CD4-positive, alpha-beta T cell treated with Interleukin-12 subunit alpha and Interleukin-12 subunit beta, for 1 hour (primary cell): ENCODE measurements at places on chromosomes 7 and 10.

DNA sequence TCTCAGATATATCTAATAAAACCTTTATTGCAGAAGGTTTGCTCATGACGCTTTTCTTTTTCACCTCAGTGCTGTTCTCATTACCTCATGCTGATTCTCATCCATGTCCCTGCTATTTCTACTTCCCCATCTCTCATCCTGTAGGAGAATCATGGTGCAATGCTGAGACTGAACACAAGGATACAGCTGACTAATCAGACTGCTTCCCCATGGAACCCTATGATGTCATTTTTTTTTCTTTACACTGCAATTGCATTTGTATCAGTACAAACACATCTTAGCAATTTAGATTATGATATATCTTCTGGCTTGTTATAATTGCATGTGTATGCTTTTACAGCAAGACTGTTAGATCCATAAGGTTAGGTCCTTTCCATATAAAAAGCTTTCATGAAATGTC, 93.7 kb downstream of the SEMA3A start:
- DNase-seq, result no peak

DNA sequence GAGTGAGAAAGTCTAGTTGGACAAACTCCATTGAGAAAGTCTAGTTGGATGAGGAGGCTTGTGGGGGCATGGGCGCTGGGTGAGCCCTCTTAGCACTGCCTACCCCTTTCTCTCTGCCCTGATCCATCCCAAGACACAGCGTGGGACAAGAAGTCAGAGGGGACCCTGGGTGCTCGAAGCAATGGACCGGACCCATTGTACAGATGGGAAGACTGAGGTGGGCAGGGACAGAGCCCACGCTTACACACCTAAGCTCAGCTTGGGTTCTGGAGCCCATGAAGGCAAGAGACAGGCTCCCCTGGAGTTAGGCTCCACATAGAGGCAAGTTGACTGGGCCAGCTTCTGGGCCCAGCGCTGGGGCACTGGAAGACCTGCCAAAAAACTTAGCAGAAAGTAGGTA, 126.8 kb upstream of the TNRC18 start:
- no peak for DNase-seq

- no peak for DNase-seq
Observed at GRCh38 chr10:78527296-78527695, 493.6 kb downstream of the RPS24 start.

DNA sequence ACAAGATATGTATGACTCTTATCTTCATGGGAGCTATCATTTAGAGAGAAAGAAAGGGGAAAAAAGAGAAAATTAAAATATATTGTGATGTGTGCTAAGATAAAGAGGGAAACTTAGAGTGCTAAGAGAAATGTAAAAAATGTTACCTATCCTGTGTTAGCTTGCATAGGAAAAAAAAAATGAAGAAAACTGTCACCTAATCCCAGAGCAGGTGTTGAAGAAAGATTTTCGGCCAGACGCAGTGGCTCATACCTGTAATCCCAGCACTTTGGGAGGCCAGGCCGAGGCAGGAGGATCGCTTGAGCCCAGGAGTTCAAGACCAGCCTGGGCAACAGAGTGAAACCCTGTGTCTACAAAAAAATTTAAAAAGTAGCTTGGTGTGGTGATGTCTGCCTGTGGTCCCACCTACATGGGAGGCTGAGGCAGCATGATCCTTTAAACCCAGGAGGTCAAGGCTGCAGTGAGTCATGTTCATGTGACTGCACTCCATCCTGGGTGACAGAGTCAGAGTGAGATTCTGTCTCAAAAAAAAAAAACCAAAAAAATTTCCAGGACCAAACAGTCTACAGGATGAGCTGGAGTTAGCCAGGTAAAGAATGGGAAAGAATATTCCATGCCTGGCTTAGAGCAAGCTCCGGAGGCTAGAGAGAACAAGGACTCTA, 2.4 kb upstream of the MKLN1 start:
- DNase-seq, result no peak

DNA sequence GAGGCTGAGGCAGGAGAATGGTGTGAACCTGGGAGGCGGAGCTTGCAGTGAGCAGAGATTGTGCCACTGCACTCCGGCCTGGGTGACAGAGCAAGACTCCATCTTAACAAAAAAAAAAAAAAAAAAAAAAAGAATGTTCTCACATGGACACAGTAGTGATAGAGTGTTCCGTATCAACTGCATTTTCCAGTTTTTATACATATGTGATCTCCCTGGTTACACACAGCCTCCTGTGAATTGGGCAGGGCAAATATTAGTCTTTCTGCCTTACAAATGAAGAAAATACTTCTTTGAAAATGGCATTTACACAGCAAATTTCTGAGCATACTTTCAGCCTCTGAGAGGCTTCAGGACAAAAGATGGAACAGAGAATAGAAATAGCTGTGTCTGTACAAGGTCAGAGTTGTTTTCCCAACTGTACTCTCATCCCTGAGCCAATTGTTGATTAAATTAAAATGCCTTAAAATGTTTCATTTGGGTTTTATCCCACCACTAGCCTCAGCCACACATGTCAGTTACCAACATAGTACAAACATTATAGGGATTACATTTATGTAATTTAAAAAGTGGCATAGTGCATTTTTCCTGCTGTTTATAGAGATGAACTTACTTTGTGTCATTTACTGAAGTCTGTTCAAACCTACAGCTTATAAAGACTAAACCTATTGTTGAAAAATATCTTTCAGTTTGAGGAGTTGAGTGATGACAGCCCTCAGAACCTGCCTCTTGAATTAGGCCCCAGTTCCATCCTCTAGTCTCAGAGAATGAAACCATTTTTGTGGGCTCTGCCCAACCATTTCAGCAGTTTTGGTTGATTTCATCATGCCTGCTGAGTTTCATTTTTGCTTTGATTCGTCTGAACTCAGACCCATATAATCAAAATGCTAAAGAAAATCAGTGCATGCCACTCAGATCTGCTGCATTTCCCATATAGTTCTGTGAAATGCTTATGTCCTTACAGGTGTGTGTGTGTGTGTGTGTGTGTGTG, 609.4 kb upstream of the C7orf33 start:
- no peak for DNase-seq

GRCh38 chr10:17076626-17077345, 52.8 kb downstream of the CUBN start:
- no peak for DNase-seq

- peak; percentile 19 for DNase-seq
Observed at GRCh38 chr10:3473271-3473670, 300.7 kb upstream of the PITRM1 start.

GRCh38 chr10:70212879-70213278, 20.4 kb downstream of the PPA1 start:
- DNase-seq, result no peak

DNA sequence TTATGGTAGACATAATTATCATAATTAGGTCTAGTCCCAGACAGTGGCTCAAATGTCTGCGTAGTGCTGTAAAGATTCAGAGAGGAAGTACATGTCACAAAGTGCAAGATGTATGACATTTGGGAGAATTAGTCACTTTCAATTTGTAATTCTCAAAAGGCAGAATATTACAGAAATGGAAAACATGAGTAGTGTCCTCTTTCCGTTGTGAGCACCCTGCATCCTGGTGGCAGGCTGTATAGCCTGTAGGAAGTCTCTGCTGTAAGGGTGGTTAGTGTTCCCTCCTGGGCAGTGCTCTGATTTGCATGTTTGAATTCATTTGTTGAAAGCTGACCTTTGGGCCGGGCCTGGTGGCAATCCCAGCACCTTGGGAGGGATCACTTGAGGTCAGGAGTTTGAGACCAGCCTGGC, 17.0 kb downstream of the CDK14 start:
- DNase-seq, result no peak

DNA sequence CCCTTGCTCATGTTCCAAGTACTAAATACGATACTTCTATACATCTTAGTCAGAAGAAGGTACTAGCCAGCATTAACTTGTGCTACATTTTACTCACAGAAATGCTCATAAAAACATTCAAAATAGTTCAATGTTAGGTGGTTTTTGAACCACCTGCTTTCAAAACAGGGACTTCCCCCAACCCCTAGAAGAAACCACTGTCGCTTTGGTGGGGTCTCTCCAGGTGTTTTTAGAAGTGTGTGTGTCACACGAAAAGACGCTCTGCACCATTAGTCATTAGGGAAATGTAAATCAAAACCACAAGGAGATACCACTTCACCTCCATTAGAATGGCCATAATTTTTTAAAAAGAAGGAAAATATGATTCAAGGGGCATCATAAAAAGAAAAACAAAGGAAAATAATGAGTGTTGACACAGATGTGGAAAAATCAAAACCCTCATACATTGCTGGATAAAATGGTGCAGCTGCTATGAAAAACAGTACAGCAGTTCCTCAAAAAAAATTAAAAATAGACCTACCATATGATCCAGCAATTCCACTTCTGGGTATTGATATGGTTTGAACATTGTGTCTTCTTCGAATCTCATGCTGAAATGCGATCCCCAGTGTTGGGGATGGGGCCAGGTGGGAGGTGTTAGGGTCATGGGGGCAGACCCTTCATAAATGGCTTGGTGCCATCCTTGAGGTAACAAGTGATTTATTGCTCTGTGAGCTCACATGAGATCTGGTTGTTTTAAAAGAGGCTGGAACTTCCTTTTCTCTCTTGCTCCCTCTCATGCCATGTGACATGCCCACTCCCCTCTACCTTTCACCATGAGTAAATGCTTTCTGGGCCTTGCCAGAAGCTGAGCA, 74.2 kb downstream of the MALSU1 start:
- DNase-seq, result peak; percentile 26

DNA sequence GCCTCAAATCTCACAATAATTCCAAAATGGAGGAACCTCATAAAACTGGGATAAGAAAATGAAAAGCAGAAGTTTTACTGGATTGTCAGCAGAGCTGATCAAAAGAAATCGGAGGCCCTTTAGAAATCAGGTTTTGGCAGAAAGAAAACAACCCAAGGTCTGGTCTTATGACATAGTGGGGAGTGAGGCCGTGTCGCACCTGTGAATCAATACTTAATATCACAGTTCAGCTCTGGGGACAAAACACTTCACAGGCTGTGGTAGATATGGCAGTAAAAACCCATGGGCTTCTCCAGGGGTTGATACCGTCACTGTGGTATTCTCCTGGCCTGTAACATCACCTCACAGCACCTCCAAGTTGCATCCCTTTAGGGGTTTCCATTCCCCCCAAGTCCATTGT, 6.5 kb upstream of the MALSU1 start:
- no peak for DNase-seq

- DNase-seq, result no peak
Observed at GRCh38 chr7:134520130-134520529, 7.2 kb upstream of the AKR1B10 start.

- DNase-seq, result no peak
Observed at GRCh38 chr7:29879609-29880008, 73.3 kb downstream of the WIPF3 start.

- no peak for DNase-seq
Observed at GRCh38 chr7:111863269-111863668, 301.0 kb upstream of the IMMP2L start.

DNA sequence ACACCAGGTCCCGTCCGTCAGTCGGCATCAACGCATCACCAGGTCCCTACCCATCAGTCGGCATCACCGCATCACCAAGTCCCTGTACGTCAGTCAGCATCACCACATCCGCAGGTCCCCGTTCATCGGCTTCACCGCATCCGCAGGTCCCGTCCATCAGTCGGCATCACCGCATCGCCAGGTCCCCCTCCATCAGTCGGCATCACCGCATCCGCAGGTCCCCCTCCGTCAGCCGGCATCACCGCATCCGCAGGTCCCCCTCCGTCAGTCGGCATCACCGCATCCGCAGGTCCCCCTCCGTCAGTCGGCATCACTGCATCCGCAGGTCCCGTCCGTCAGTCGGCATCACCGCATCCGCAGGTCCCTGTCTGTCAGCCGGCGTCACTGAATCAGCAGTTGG, 55.1 kb downstream of the IGF2BP3 start:
- no peak for DNase-seq

GRCh38 chr10:53918755-53919154, 882.3 kb downstream of the PCDH15 start:
- DNase-seq, result no peak

DNA sequence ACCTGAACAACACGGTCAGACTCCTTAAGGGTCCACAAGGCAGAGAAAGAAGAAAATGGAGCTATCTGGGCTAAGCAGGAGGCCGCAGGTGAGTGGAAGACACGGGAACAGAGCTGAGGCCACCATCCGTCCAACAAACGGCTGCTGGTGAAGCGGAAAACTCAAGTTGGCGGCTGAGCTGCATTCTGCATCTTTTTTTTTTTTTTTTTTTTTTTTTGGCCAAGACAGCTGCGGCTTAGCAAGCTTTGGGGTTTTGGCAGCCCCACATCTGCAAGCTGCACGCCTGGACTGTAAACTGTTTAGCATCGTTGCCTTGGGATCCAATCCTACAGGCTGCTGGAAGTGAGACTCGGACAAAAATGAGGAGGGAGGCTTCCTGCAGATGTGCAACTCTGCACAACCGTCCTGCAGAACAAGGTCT, 37.4 kb downstream of the RGS10 start:
- DNase-seq, result no peak

- no peak for DNase-seq
Observed at GRCh38 chr10:69056536-69057260, 31.2 kb upstream of the SRGN start.

- DNase-seq, result no peak
Observed at GRCh38 chr7:122674502-122674901, 24.4 kb downstream of the RNF133 start.

GRCh38 chr7:130410868-130411541, 29.8 kb downstream of the CEP41 start:
- DNase-seq, result no peak

- DNase-seq, result peak; percentile 94
Observed at GRCh38 chr7:139109188-139109982, at the start of gene ZC3HAV1. Gene ZC3HAV1 (minus strand): TSS chr7:139109720. CDS start chr7:139109331, 389 bp downstream.

GRCh38 chr10:130485236-130485957, 349.2 kb downstream of the GLRX3 start:
- no peak for DNase-seq
